ENCODE measurements at places on chromosomes 4 and X.
A peak's percentile ranks its signal among the peaks of the same experiment; 100 is the strongest.

- DNase-seq: peak; percentile 47
These were observed 71.8 kb downstream of the SUPT20HL2 start for GRCh38 chrX:24241822-24242648.

GRCh38 chr4:67292045-67292444 lies 253.3 kb downstream of the CENPC start:
- no peak for DNase-seq

DNA sequence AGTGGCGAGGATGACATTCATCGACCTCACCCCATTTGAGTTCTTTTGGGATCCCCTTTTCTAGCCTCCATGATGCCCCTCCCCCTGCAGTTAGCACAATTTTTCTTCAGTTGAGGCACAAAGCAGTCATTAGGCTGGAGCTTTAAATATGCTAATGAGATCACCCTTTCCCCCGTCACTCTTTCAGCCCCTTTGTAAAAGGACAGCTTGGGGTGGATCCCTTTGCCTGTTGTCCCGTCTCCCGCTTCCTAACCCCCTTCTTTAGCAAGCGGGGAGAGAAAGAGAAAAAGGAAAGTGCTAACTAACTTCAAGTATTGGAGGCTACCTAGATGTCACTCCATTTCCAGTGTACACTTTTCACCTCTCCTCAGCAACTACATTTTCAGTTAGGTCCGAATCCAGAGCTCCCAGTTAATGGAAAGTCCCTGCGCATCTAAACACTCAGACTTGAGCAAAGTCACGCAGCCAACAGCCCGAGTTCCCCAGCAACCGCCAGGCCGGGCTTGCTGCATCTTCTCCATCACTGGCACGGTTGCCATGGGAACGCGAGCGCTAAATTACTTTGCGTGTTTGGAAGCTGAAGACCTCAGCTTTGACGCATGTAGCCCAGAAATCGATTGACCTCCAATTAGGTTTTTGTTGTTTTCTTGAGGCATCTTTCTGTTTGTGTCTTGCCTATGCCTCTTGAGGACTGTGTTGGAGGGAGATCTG lies 76.8 kb downstream of the RTL5 start:
- DNase-seq: no peak

DNA sequence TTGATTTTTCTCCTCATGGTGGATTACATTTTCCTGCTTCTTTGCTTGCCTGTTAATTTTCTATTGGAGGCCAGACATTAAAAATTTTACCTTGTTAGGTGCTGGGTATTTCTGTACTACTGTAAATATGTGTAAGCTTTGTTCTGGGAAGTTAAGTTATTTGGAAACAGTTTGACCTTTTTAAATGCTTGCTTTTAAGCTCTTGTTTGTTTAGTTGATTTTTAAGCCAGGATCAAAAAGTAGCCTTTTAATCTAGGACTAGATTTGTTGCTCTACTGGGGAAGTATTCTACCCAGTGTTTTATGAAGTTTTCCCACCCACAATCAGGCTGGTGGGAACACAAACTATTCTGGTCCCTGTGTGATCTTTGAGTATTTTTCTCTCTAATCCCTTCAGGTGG lies 45.1 kb upstream of the OGT start:
- no peak for DNase-seq

DNA sequence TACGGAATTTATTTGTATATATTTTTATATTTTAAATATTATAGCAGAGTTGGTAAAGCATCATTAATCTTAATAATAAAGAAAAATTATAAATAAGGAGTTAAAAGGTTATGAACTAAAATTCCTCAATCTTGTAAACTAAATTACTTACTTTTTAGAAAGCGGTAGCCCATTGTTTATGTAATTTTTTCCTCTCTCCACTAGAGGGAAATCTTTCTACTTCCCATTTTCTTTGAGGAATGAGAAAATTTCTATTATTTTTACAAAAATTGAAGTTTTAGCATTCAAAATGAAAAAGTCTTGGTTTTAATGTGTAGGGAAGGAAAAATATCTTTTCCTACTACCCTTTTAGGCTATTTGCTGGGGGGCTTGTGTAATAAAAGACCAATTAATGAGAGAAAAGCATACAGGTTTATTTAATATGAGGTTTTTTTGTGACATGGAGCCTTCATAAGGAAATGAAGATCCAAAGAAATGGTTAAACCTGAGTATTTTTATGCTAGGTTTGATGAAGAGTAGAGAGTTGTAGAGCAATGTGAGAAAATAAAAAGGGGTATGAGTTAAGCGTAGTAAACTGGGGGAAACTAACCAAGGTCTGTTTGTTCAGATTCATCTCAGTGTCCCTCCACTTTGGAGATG lies 68.7 kb upstream of the ADAD1 start:
- DNase-seq: no peak
